ENCODE measurements at places on chromosomes 3 and 15.

GRCh38 chr15:40534371-40534770 is 30.5 kb downstream of the CCDC32 start:
- DNase-seq = no peak

DNA sequence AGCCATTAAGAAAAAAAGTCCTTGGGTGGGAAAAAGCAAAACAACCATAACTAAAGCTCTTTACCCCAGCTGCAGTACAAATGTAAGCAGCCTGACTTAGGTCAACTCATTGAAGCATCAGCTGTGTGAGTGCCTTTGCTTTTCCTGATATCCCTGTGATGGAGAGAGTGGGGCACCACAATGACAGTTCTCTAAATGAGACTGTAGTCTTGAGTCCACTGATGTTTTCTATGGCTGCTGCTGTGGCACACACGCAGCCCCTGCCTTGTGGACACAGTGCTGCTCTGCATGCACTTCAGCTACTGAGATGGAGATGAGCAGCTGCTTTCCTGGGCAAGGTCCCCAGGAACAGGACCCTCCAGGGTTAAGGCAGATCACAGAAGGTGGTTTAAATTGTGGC is 173.2 kb downstream of the KCNAB1 start:
- DNase-seq = no peak

GRCh38 chr3:36210840-36211651 is 169.3 kb upstream of the STAC start:
- no peak for DNase-seq

DNA sequence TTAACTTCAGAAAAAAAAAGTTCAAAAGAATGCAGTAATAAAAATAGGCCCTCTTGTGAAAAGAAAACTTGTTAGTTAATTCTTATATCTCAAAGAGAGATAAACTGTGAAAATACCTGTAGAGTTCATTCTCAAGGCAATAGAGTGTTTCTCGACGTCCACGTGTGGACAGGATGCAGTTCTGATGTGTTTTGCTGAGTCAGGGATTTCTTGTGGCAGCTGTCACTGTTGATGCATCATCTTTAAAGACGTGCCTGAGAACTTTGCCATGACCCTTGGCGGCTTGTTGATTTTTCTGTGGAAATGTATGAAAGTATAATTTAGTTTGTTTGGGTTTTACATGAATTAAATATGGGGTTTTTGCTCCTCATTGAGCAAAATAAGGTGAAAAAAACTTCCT is 702.2 kb downstream of the NLGN1 start:
- no peak for DNase-seq

GRCh38 chr3:134536781-134537180 is 50.9 kb downstream of the CEP63 start:
- DNase-seq = no peak

- no peak for DNase-seq
Observed at GRCh38 chr3:14524311-14524711, 15.8 kb downstream of the GRIP2 start.

GRCh38 chr3:140146668-140147067 is 211.7 kb downstream of the CLSTN2 start:
- no peak for DNase-seq

GRCh38 chr15:69751566-69751965 is 298.9 kb downstream of the RPLP1 start:
- DNase-seq = no peak

Data from stimulated activated CD4-positive, alpha-beta T cell treated with anti-CD3 and anti-CD28 coated beads, TNF-alpha, amount 100 ng/mL, for 1 hour (primary cell).